Activated naive CD4-positive, alpha-beta T cell treated with anti-CD3 and anti-CD28 coated beads, Interleukin-2, amount 10 ng/mL, durations not matched to agents 7 days and 5 days (primary cell): ENCODE measurements at places on chromosomes 6 and 20.
A peak's percentile ranks its signal among the peaks of the same experiment; 100 is the strongest.

- peak; percentile 86 for DNase-seq
Observed at GRCh38 chr6:44221291-44221960, 2.0 kb upstream of the SLC29A1 start.

DNA sequence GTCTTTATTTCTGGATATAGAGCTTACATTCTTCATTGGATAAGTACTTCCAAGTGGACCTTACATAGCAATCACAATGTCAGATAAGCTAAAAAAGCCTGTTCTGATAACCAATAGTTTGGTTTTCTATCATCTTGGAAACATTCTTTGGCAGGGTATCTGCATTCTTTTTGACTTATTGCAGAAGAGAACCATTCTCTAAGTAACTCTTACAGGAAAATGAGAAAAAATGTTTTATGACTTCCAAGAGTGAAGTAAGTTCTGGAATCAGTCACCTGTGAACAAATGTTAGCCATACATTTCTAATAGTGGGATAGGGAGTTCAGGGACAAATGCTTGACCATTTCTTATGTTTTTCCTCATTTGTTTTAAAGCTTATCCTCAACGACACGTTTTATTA, 564.0 kb downstream of the CD109 start:
- DNase-seq = no peak

- DNase-seq = no peak
Observed at GRCh38 chr6:10441004-10441654, 26.3 kb upstream of the TFAP2A start.

- no peak for DNase-seq
Observed at GRCh38 chr20:62252342-62252966, 14.1 kb downstream of the OSBPL2 start.

DNA sequence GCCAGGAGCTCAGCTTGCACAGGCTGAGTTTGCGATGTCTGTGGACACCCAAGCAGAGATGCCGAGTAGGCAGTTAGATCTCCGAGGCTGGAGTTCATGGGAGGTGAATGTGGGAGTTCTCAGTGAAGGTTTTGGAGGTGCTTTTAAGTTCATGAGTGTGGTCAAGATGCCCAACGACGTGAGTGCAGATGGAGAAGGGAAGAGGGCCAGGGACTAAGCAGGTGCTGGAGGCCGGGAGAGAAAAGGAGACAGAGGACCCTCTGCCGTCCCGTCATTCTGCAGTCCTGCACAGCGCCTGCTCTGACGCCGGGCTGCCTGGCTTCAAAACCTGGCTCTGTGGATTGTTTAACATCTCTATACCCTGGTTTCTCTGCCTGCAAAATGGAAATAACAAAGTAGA, 15.5 kb downstream of the ITPR3 start:
- DNase-seq = no peak

DNA sequence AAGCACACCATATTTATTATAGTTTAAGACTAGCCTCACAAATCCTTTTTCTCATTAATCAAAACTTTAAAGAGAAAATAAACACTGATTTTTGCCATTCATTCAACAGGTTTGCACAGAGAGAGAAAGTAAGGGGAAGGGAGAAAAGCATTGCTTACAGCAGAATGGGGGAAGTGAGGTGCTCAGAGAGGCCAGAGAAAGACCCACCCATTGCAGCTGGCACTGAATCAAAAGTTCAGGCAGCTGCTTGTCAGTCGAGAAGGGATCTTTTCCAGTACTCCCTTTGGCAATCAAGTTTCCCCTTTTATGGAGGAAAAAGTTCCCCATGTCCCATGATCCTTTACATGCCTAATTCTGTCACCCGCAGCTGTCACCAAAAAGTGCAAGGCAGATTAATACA, 8.0 kb upstream of the CRISP2 start:
- DNase-seq = no peak

DNA sequence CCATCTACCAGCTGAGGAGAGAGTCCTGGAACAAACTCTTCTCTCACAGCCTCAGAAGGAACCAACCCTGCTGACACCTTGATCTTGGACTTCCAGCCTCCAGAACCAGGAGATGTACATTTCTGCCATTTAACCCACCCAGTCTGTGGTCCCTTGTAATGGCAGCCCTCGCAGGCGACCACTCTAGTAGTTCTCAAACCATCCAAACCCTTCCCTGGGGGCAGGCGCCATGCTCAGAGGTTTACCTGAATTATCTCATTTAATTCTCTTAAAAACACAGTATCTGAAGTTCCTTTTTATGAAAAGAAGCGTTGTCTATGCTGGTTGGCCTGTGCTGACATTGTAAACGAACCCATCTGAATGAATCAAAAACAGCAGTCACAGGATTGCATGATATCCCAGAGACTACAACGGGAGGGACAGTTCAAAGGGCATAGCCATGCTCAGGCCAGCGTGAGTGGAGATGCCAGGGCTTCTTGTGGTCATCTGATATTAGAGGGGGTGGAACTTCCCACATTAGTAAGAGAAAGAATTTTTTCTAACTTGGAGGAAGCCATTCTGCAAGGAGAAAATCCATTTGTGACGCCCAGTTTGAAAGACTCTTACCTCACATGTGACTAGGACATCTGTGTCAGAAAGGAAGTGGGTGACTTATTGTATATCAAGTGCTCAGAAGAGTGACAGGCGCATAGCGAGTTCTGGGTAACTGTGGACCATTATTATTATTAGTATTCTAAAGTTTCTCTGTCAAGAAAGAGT, 17.2 kb upstream of the TAGAP start:
- DNase-seq = peak; percentile 44

- no peak for DNase-seq
Observed at GRCh38 chr6:52558266-52559000, 18.4 kb downstream of the TRAM2 start.

GRCh38 chr6:107592806-107593205, 102.9 kb downstream of the SOBP start:
- no peak for DNase-seq

- no peak for DNase-seq
Observed at GRCh38 chr6:21208796-21209186, 384.8 kb upstream of the SOX4 start.

DNA sequence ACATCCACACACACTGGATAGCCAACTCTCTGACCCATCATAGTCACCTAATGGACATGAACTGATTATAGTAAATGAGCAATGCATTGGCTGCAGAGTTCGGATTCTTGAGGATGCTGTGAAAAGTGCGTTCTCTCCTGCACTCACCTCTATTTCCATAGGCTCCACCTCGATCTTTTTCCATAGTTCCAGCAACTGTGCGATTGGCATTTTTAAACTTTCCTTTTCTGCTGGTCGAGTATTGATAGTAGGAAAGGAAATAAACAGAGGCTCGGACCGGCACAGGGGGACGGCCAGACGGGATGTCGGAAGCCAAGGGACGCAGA, 94.4 kb downstream of the RNASET2 start:
- DNase-seq = no peak

DNA sequence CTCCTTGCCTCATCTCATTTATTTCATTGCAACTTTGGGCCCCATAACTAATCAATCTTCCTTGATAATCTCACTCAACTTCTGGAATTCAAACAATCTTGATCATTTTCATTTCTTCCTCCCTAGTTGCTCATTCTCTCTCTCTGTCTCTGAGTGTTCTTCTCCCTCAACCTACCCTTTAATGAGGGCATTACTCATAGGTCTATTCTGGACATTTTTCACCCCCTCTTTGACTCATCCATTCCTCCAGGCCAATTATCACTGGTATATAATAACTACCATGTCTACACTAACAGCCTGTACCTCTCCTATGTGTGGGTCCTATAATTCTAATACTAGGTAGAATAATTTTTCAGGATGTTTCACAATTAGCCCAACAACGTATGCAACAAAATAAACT, 78.8 kb downstream of the COL21A1 start:
- no peak for DNase-seq

- DNase-seq = peak; percentile 33
Observed at GRCh38 chr6:6697620-6698019, 109.1 kb downstream of the LY86 start.

GRCh38 chr20:6468423-6469116, 298.9 kb upstream of the BMP2 start:
- no peak for DNase-seq

DNA sequence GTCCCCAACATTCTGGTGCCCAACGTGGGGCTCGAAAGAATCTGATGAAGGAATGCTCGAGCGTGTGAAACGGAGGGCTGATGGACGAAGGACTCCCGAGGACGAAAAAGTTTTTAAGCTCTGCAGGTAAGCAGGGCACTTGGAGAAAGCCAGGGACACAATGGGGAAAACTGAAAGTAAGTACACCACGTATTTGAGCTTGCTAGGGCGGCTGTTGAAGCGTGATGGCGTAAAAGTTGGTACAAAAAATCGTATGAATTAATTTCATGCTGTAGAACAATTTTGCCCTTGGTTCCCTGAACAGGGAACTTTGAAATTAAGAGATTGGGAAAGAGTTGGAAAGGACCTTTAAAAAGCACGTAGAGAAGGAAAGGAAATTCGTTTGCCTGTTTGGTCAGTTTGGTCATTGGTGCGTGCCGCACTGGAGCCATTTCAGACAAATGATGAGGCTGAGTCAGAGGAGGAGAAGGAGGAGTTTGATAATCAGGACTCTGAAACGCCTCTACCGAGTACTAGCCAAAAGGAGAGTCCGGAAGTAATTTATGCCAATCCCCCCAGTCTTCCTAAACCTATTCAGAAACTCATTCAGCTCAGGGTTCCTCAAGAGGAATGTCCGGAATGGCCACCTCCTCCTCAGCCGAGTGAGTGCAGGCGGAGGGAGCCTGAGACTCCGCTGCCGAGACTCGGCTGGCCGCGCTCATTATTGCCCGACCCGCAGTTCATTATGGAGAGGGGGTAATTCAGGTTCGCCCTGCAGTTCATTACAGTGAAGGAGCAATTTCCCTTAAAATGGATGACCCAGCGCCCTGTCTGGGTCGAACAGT, 59.2 kb upstream of the PRSS16 start:
- DNase-seq = peak; percentile 52

DNA sequence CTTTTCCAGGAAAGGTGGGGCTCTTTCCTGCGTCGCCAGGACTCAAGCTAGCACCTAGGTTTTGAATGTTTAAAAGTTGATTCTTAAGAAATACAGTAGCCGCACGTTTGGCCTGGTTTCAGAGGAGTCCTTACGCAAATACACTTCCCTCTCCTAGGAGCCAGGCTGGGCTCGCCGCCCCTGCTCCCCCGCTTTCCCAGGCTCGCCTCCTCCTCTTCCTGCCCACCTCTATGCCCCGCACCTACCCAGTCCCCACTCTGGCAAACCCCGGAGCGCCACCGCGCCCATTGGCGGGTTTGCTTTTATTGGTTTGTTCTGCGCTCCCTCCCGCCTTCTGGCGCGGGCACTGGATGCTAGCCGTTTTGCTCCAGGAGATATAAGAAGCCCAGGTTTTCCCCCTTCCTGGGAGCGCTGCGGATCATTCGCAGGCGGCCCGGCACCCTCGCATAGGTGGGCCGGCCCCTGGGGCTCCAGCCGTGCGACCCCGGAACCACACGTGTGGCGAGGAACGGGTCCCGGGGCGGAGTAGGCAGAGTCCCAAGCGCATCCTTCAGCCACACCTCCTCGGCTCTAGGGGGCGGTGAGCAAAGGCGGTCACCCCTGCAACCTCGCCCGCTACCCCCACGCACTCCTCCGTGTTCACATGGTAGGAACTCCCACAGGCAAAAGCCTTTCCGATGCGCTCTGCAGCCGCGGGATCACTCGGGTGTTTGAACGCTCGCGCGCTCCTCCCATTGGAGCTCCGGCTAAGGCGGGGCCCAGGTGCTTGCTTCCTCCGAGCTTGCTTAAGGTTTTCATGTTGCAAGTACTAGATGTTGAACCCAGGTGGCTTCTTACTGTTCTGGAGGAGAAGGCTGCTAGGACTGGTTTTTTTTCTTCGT, 119.0 kb downstream of the RTN4IP1 start:
- DNase-seq = peak; percentile 88

DNA sequence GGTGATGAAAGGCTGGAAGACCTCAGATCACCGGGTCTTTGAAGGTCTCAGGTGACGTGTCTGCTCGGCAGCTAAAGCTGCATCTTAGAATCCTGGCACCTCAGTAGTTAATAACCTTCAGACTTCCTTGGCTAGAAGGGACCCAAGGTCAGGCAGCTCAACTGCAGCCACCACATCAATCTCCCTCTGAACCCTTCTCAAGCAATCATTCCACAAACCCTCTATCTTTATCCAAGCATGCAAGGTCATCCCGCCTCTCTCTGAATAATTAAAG, 16.7 kb upstream of the TLDC2 start:
- no peak for DNase-seq

DNA sequence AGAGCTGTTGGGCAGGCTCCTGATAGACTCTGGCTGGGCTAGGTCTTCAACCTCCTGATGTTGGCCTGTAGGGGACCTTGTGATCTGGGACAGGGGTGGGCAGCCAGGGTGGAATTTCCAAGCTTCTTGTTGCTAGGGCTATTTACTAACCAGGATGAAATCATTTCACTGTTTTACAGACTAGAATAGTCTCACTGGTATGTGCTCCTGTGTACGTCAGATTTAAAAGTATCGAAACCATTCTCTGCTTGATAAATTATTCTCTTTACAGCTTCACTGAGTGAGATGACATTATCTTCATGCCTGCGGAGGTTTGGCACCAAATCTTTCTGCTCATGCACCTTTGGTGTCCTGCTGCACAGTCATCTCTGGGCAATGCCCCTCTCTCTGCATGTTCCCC, 10.9 kb downstream of the EDN1 start:
- no peak for DNase-seq

DNA sequence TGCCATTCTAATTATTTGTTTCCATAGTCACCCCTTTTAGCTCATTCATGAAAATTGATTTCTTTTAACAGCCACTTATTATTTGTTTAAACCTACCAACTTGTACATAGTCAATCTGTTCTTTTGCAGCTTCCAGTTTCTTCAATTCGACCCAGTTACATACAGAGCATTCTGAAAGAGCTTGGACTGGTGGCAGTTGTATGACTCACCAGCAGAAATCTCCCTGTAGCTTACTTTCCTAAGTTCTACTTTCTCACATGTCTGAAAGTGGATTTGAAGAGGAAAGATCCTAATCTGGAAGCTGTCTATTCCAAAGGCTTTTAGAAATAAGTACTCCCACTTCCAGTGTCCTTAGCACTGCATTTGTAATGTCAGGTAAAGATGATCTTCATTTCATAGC, 447.9 kb downstream of the HTR1B start:
- DNase-seq = no peak

DNA sequence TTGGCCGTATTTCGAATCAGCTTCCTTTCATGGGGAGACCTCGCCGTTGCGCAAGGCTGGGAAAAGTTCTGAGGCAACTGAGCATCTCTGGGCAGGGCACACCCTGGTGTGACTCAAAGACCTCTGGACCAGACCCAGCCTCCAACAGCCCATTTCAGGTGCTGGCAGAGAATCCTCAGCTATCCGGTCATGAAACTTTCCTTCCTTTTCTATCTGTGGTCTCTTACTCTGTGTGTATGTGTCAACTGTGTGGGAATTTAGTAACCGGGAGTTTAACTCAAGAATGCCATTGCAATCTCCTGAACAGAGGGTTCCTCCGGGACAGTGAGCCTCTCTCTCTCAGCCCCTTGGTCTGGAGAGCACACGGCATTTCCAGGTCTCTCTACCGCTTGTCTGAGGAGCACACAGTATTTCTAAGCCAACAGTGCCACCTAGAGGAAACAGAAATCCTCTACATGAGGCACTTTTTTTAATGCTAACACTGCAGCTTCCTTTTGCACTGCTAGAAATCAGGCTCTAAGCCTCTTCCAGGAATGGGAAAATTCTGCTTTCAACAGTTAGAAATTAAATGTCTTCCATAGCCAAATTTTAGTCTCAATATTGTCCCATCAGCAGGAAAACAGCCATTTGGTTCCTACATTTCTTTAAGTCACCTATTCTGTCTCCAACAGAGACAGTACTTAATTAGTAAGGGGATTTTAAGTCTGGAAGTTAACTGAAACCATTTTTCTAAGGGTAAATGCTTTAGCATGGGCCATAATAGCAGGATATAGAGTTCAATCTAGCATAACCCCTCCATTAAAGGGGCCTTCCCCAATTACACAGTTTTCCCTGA, 32.7 kb downstream of the PLN start:
- peak; percentile 27 for DNase-seq

GRCh38 chr6:36827261-36828079, 11.8 kb downstream of the CPNE5 start:
- peak; percentile 47 for DNase-seq
